ENCODE measurements at places on chromosomes 16 and 17.

DNA sequence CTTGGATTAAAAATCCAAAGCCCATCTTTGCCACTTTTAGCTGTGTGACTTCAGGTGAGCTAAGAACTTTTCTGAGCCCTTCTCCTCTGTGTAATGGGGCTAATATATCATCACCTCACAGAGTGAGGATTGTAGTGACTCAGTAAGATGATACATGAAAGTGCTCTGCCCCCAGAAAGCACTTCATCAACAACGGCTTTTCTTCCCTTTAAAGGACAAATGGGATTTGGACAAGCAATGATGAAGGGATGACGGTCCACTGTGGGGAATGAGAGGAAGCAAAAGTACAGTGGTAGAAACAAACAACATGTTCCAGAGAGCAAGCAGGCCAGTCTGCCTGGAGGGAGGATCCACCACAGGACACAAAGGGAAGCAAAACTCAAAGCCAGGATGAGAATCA lies 14.3 kb upstream of the TMED6 start:
- no peak for DNase-seq

DNA sequence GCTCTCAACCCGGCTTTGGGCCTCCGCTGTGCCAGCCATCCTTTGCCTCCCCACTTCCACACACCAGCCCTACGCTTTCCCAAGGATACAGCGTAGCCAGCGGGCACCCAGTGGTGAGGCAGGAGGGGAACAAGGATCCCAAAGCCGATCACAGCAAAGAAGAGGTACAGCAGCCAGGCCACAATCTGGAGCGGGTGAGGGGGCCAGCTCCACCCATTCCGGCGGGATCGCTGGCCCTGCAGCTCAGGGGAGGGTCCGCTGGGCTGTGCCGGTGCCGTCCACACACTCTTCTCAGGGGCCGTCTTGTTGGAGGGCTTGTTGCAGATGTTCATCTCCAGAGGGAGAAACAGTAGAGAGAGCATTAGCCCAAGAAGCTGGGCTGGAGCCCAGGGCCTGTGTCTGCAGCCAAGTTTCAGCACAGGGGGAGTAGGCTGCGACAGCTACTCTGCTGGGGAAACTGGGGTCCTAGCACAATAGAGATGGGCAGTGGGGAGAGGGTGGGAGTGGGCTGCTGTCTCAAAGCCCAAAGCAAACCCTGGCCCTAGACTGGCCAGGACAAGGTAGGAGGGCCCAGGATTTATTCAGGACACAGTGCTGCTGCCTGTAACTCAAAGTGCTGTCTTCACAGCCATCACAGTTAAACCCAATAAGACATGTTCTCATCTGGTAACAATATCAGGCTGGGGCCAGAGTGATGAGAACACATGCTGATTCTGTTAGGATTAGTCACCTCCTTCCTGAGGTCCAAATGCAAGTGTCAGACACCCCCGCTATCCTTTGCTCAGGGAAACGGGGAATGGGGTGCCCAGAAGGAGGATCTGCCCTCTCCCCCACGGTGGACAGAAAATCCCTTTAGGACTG lies 9.9 kb downstream of the ZDHHC1 start:
- no peak for DNase-seq

GRCh38 chr16:31875112-31875803 lies 1.7 kb downstream of the ZNF267 start:
- no peak for DNase-seq

DNA sequence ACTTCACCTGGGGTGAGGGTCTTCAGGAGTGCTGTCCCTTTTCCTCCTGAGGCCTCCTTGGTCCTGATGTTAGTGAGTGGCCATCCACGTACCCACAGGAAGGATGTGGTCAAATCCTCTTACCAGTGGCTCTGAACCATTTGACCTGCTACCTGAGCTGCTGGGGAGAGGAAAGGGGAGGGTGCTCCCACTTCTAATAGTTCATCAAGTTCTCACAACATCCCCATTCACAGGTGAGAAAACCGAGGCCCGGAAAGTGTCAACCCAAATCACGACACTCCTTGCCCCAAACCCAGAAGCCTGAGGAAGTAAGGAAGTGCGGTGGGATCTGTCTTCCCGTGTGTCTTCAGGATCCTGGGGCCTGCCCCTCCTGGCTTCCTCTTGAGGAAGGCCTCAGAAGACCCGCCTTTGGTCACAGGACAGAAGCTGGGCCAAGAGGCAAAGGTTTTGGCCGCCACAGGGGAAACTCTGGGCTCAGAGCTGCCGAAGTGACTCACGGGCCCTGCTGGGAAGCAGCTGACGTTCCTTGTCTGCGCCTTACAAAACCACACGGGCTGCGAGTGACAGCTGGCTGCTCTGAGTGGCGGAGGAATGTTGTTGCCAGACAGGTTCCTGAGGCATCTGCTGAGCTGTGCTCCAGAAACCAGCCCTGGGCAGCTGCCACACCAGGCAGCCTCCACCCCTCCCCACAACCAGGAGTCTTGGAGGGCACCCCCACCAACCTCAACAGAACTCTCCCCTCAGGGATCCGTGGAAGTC lies 13.9 kb upstream of the KIFC3 start:
- no peak for DNase-seq

- DNase-seq = no peak
Observed at GRCh38 chr16:87067836-87068761, 249.1 kb downstream of the C16orf95 start.

- DNase-seq = no peak
Observed at GRCh38 chr17:73867056-73867455, 222.8 kb upstream of the SDK2 start.

DNA sequence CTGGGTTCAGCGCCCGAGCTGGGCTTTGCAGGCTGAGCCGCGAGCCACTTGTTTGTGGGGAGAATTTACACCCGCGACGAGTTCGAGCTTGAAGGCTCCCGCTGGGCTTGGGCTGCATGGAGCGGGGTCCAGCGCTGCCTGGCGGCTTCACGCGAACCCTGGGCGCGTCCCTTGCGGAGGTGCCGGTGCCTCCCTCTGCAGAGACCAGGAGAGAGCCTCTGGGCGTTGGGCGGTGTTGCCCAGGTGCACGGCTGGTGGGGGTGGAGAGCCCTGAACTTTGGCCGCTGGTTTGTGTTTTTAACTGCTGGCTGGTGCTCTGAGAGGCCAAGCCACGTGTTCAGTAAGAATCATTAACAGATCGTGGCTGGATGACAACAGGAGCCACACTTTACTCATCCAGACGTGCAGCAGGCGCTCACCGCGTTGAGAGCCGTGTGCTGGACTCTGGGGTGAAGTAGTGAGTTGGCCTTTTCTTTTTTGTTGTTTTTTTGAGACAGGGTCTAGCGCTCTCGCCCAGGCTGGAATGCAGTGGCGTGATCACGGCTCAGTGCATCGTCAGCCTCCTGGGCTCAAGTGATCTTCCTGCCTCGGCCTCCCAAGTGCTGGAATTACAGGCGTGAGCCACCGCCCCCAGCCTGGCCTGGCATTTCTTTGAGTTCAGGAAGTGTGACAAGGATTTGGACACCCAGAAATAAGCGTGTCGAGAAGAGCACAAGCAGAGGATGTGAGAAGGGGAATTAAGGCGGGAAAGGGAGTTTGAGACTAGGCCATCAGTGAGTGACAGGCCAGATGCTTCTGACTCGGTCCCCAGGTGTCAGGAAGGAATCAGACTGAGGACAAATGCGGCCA lies 827 bp downstream of the CDK10 start:
- DNase-seq = no peak

GRCh38 chr17:31418773-31419350 lies 27.4 kb downstream of the RAB11FIP4 start:
- no peak for DNase-seq

GRCh38 chr17:65154770-65155589 lies 17.8 kb downstream of the RGS9 start:
- no peak for DNase-seq

- DNase-seq = no peak
Observed at GRCh38 chr16:78445818-78446217, 346.4 kb downstream of the WWOX start.

DNA sequence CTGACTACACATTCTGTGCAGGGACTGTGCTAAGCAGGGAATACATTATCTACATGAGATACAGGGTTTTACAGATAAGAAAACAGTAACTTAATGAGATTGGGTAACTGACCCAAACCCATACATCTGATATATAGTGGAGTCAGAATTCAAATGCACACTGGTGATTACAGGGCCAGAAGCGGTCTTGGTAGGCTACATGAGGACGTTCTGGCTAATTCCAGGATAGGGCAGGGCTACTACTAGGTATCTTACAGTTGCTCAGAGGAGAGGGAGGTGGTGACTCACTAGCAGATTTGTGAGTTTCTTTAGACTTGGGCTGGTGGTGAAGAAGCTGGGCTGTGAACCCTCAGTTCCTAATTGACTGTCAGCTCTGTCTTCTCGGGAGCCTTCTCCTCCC lies 21.4 kb downstream of the TRIM16 start:
- DNase-seq = no peak

DNA sequence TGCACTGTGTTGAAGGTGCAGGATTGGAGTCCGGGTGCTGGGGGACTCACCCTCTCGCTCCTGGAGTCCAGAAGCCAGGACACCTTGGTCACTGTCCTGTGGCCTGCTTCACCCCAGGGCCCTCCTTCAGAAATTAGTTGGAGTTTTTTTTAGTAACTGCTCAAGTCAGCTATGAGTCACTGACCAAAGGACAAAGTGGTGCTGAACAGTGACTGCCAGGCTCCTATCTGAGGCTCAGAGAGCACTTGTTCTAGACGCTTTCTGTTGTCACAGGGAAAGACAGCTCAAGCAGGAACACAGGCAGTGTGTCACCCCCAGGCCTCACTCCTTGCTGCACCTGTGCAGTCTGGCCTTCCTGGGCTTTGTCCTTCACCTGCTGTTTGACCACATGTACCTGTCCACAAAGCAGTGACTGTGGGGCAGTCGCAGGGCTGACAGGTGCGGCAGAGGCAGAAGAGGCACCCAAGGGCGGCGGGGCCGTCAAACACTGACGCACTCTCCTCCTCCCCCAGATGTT lies 4.1 kb upstream of the FAAP100 start:
- DNase-seq = no peak

DNA sequence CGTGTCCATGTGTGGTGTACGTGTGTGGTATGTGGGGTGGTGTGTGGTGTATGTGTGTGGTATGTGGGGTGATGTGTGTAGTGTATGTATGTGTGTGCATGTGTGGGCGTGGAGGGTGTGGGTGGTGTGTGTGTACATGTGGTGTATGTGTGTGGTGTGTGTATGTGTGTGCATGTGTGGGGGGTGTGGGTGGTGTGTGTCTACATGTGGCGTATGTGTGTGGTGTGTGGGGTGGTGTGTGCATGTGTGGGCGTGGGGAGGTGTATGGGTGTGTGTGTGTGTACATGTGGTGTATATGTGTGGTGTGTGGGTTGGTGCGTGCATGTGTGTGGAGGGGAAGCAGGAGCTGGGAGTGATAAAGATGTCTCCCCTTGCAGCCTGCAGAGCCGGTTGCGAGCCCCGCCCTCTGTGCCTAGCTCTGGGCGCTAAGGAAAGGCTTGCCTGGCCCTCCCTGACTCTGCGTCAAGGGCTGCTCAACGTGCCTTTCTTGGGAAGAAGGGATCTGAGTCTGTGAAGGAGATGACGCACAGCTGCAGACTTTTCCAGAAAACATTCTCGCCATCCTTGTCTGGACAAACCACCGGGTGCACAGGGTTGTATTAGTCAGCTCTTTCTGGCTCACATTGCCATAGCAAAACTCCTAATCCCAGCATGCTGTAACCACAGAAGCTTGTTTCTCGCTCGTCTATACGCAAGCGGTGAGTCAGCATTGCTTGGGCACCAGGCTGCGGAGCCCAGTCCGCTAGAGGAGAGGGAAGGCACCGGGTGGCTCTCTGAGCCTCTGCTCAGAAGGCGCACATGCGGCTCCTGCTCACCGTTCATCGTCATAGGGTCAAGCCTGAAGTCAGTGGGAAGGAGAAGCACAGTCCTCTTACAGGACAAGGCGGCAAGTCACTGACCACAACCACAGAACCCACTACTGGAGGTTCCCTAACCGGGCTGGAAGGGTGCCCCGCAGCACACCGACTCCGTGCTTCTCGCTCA lies 2.0 kb upstream of the CD300H start:
- no peak for DNase-seq

All from NCI-H1105 (cell line).